ENCODE measurements at places on chromosomes 2 and 18. TPM values are rescaled to one million over a fixed set of nuclear protein-coding genes. Genes with fewer than 3 reads are reported as not detected.

TSPYL6 gene
- not detected for total RNA-seq

GRCh38 chr2:32874931-32875330 lies 71.8 kb upstream of the LTBP1 start:
- no peak for DNase-seq

GRCh38 chr2:46256563-46257142 lies 40.6 kb upstream of the EPAS1 start:
- no peak for DNase-seq

DNA sequence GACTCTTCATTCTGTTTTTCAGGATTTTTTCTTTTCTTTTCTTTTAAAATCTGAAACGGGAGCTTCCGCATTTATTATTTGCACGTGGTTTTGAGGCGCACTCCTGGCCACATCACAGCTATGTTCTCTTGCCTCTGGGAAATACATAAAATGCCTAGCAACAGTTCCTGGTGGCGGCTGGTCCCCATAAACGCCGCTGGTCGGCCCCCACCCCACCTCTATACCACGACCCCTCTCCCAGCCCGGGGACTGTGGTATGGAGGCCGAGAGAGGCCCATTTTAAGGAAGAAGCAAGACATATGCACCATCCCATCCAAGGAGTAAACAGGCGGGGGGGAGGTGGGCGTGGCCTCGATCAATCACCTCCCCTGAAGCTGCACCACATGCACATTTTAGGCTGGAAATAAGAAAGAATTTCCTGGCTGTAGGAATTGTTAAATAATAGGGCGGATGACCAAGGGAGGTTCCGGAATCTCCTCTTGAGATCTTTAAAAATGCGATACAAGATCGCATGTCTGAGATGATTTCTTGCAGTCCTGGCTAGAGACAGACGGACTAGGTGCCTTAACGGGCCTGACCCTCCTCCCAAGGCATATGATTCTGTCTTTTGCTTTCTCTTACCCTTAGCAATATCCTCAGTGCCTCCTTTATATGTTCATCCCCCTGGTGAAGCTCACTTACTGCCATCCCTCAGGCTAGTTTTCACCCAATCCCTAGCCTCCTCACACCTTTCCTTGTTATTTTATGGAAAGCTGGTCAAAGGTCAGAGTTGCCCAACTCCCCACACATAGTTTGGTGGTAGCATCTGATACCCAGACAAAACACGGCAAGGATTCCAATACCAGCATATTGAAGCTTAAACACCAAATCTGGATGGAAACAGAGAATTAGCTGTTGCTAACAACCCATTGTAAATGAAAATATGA lies 82.4 kb downstream of the BCL2 start:
- DNase-seq: no peak

- no peak for DNase-seq
These were observed 217.5 kb downstream of the LPIN1 start for GRCh38 chr2:11963966-11964365.

GRCh38 chr2:191895743-191896142 lies 48.9 kb upstream of the CAVIN2 start:
- no peak for DNase-seq
